Stimulated activated CD8-positive, alpha-beta memory T cell treated with anti-CD3 and anti-CD28 coated beads, Interleukin-4, amount 100 ng/mL, for 1 hour (primary cell): ENCODE measurements at places on chromosomes 3 and 15.
A peak's percentile ranks its signal among the peaks of the same experiment; 100 is the strongest.

GRCh38 chr3:38036906-38037305 is 2.1 kb upstream of the DLEC1 start:
- DNase-seq, result no peak

DNA sequence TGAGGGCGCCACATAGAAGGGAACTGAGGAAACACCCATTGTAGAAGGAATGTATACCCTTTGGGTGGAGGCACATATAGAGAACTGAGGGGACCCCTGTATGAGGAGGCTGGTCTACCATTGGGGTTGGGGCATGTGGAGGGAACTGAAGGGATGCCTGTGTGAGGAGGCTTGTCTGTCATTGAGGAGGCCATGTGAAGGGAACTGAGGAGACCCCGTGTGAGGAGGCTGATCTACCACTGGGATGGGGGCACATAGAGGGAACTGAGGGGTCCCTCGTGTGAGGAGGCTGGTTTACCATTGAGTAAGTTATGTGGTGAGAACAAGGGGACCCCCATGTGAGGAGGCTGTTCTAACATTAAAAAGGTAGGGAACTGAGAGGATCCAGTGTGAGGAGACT is 156.1 kb downstream of the FBLN2 start:
- no peak for DNase-seq

- peak; percentile 37 for DNase-seq
Measured at GRCh38 chr3:37974121-37975083, 16.2 kb upstream of the VILL start.

DNA sequence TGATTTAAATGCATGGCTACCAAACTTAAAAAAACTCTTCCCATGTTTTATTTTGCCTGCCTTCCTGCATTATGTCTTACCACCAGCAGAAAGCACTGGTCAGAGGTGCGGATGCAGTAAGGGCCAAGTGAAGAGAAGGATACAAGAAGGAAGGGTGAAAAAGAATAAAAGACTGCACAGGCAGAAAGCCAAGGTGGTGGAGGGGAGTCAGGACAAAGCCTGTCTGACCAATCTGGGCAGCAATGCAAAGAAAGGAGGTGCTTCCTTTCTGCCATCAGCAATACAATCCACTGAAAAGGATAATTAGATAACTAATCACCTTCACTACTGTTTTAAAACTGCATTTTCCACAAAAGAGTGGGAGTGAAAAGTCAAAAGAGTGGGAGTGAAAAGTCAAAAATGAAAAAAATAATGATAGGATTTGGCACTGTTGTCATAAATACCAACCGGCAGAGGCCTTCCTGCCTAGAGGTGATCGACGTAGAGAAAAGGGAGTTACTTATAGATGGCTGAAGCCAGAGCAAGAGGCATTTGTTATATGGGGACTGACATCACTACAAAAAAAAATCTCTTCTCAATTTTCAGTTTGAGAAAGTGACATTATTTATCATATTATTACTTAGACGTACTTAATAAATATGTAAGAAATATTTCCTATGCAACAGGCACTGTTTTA is 385.3 kb downstream of the TBC1D5 start:
- no peak for DNase-seq

DNA sequence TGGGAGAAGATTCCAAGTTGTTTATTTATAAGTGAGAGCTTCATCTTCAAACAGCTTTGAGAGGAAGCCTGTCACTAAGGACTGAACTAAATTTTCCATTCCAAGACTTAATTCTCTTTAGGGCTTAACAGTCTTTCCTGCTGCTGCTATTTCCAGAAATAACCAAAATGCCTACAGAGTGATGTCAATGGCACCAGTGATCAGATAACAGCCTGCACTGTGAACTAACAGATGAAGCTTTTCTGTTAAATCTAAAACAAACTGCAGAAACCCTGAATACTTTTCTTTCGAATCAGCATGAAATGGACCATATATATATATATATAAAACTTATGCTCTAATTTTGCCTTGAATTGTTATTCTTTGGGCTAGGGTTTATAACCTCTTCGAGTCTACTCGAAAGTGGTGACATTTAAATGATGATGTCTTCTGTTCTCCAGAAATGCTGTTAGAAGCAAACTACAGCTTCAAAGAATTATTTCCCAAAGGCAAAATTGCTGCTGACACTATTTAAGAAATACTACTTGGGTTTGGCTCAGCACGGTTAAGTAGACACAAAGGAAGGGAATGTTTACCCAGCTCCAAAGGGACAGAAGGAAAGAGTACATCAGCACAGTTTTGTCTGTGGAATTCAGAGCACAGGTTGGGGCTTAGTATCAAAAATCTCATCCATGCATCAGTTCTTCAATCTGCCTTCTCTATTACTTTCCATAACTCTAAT is 238.5 kb upstream of the LRRN1 start:
- no peak for DNase-seq

DNA sequence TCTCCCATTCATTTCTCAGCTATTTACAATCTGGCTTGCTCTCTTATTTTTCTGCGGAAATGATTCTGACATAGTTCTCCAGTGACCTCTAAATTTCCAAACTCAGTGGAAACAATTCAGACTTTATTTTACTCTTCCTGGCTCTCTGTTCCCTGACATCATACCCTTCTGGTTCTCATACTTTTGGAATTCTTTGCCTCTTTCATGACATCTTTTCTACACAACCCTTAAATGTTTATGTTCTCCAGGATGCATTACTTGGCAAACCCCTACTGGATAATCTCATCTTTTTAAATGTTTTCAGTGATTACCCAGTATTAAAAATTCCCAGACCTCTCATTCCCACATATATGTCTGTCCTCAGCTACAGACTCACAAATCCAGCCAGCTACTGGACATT is 23.9 kb upstream of the PLSCR4 start:
- DNase-seq, result no peak

GRCh38 chr3:151009430-151009829 is 36.9 kb upstream of the CLRN1 start:
- no peak for DNase-seq

- no peak for DNase-seq
Measured at GRCh38 chr3:138230525-138230924, 43.4 kb downstream of the ARMC8 start.

GRCh38 chr3:34107669-34108068 is 309.2 kb downstream of the PDCD6IP start:
- no peak for DNase-seq

GRCh38 chr3:125073390-125073905 is 17.7 kb upstream of the HEG1 start:
- no peak for DNase-seq

DNA sequence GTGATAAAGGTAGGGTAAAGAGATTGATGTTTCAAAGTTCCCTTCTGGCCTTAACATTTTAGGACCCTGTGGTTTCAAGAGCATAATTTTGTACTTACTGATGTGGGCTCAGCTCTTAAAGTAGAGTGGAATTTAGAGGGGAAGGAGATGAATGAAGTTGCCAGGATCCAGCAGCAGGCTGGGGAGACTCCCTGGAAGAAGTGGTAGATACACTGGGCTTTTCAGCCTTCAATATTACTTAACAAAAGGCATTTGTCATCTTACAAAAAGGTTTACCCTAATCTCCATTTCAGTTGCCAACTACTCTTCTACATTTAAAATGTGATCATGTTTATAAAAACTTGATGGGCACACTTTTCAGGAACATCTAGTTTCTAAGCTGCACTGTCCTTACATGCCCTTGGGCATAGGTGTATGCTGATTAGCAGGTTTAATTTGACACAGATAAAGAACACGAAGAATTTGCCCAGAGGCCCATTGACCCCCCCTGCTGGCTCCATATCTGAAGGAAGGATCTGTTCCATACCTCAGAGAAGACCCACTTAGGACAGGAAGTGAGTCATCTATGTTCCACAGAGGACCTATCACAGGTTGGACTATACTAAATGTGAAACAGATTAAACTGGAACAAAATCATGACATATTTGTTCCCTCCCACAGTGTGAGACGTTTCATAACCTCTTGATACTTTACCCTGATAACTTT is 93.0 kb upstream of the LPP start:
- DNase-seq, result no peak

GRCh38 chr3:64238971-64239667 is 13.9 kb upstream of the PRICKLE2 start:
- DNase-seq, result no peak

DNA sequence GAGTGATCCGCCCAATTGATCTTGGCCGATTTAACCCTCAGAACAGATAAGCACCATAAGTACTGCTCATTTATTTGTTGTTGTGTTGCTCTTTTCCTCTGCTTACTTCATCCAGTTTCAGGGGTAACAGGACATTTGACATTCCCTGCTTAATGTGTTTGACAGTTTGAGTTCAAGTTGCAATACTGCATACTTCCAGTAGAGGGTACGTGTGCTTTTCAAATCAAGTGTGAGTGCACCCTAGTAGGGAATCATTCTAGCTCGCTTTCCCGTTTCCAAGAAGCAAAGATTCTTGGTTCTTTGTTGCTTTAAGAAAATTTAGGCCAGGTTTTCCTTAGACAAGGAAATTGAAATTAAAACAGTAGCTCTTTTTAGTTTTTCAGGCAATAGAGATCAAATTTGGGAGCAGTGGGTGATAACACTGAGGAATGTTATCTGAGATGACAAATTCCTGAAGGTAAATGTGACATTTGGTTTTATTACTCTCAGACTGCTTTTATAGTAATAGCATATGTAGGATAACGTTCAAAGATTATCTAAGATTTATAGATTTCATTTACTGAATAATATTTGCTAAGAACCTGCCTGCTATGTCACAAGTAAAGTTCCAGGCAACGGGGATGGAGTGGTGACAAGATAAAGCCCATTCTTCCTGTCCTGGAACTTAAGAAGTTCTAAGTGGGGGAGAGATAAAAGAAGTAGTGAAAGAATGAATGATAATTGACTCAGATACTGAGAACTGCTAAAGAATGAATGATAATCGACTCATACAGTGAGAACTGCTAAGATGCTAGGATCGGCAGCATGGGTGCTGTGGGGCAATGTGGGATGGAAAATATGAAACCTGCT is 73.3 kb downstream of the SYNPR start:
- DNase-seq, result no peak

GRCh38 chr15:93070132-93070531 is 18.9 kb downstream of the RGMA start:
- no peak for DNase-seq

GRCh38 chr3:4985330-4986174 is 6.3 kb downstream of the BHLHE40 start:
- no peak for DNase-seq

- DNase-seq, result no peak
Measured at GRCh38 chr15:43519196-43519595, 1.8 kb downstream of the MAP1A start.

DNA sequence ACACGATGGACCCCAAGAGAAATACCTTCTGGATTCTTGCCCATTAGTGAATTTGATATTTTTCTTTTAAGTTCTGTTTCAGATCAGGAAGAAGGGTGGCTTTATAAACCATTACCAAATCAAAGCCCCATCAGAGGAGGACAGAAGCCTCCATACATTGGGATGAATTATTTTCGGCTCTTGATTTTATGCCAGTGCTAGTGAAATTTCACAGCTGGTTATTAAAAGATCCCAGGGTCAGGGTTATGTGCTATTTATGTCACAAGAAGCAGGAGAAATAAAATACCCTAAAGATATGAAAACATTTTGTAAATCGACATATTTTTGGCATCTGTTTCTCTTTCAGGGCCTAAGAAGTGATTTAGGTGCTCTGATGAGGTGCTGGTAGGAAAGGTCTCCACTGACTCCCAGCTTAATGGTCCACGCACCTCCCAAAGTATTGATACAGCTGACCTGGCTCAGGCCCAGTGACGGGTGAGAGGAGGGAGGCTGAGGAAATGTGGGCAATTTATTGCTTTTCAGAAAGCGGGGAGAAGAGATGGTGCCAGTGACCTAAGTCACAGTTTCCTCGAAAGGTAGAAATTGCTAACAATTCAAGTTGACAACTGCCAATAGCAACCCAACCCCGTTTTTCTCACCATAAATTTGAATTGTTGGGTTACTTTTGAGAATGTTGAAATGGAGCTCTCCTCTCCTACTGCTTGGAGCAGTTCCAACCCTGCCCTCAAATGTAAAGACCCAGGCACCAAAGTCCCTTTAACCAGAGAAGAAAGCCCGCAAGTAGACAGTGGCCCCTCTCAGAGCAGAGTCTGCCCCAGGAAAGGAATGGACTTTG is 315.6 kb upstream of the NR2E3 start:
- no peak for DNase-seq

- no peak for DNase-seq
Measured at GRCh38 chr3:129015388-129016105, 14.4 kb downstream of the EFCC1 start.

- DNase-seq, result no peak
Measured at GRCh38 chr3:56962206-56962605, 98.3 kb upstream of the SPATA12 start.

- no peak for DNase-seq
Measured at GRCh38 chr15:81789403-81789802, 256.4 kb downstream of the MEX3B start.

GRCh38 chr3:40663280-40663679 is 138.5 kb downstream of the ZNF621 start:
- DNase-seq, result no peak

- no peak for DNase-seq
Measured at GRCh38 chr15:90807786-90808086, 60.7 kb upstream of the FURIN start.

- no peak for DNase-seq
Measured at GRCh38 chr3:66456711-66457173, 44.1 kb downstream of the LRIG1 start.
